NCI-H1930 (cell line): ENCODE measurements at places on chromosomes 2 and 18.
A peak's percentile ranks its signal among the peaks of the same experiment; 100 is the strongest.

GRCh38 chr18:63949068-63949737 lies at the start of gene HMSD:
Gene HMSD (plus strand): TSS chr18:63949301. CDS start chr18:63953456, 4,155 bp downstream.
- peak; percentile 71 for DNase-seq

GRCh38 chr2:86821842-86822241 lies 31.1 kb upstream of the CD8A start:
- no peak for DNase-seq

DNA sequence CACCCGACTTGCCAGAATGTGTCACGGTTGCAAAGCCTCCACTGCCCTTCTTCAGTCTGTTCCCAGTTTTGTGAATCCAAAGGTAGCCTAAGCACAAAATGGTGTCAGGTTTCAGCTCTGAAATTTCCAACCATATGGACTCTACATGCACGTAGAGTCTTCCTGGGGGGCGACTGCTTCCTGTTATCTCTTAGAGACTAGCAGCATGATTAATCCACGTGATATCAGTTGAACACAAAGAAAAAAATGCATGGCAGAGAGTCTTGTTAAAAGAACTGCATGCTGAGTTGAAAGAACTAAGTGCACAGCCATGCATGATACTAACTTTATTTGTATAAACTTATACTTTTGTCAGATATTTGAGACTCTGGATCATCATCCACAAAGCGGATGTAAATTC lies 404.4 kb downstream of the SOCS6 start:
- no peak for DNase-seq

DNA sequence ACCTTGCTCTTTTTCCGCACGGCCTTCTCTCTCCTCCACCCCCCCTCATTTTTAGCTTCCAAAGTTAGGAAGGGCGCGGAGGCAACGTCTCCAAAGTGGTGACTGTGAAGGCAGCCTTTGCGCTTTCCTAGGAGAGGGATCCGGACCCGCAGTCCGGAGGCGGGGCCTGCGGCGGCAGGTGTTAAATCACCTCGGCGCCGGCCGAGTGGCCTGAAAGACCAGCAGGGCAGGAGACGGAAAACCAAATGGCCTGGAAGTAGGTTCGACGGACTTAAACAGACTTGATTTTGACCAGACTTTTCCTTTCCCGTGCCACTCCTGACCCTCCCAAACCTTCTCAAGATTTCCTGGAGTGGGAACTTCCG lies 615 bp downstream of the GORASP2 start:
- no peak for DNase-seq

- no peak for DNase-seq
These were observed 1920.1 kb upstream of the CELF4 start for GRCh38 chr18:39485696-39486095.

- no peak for DNase-seq
These were observed 500.2 kb downstream of the EIPR1 start for GRCh38 chr2:2877427-2877826.

DNA sequence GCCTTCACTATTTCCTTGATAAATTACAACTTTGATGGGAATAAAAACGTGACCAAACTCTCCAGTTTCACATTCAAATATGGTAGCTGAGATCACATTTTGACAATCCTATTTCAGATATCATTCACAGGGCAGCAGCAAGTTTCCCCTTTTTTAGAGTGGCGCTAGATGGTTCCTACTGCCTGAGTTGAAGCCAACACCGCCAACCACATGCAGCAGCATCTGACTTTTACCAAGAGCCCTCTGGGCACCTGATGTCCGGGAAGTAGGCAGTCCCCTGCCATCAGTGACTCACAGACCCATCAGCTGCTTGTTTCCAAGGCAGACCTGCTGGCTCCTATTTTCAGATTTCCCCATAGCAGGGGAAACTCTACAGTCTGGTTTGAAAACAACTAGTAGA lies 4.0 kb upstream of the MREG start:
- no peak for DNase-seq

- peak; percentile 77 for DNase-seq
These were observed at the start of gene GRB14 for GRCh38 chr2:164620873-164621763. Gene GRB14 (minus strand): TSS chr2:164621482. CDS start chr2:164621309, 173 bp downstream.

GRCh38 chr2:157056200-157056676 lies 201.3 kb upstream of the GALNT5 start:
- DNase-seq, result no peak

DNA sequence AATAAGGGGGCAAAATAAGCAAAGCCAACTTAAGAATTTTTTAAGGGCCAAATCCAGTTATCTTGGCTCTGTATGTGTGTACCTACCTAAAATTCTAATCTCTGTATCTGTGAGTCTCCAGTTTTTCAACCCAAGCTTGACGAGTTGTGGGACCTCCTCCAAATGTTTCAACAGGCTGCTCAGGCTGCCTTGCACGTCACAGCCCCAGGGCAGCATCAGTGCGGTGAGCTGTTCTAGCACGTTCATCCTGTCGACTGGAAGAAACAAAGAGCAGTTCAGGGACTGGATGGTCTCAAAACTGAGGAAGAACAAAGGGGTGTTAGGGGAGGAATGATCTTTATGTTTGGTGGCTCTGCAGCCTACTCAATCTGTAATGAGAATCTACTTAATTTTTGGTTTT lies 29.4 kb downstream of the NLRC4 start:
- no peak for DNase-seq

GRCh38 chr2:228048838-228049490 lies 132.5 kb downstream of the SPHKAP start:
- DNase-seq, result peak; percentile 33

DNA sequence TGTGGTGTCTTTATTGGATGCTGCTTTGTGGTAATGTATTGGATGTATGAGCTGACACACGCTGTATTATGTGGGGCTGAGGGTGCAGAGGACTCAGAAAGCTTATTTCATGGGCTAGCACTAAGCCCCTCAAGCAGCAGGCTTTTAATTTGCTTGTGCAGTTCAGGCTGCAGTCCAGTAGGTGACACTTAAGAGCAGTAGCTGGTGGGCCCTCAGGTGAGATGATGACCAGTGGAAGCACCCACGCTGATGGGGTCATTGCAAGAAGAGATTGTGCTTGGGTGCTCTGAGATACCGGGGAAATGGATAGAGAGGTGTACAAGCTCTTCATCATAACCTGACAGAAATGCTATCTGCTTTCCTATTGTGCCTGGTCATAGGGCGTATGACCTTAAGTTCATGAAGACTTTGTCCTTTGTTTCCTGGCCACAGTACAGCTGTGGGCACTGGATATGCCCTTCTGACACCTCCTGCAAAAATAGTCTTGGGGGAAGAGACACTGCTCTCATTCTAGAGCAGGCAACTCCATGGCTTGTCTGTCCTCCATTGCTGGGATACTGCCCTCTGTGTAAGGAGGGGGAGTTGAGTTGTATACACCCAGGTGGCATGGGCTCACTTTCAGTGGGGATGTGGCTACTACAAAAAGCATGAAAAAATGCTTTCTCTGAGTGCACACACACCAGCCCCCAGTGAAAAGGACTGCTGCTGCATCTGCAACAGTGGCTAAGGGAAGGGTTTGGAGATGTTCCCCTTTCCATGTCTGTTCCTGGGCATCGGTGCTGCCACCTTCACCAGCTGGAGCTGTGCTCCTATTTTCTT lies 205.7 kb upstream of the ZSWIM2 start:
- DNase-seq, result no peak

DNA sequence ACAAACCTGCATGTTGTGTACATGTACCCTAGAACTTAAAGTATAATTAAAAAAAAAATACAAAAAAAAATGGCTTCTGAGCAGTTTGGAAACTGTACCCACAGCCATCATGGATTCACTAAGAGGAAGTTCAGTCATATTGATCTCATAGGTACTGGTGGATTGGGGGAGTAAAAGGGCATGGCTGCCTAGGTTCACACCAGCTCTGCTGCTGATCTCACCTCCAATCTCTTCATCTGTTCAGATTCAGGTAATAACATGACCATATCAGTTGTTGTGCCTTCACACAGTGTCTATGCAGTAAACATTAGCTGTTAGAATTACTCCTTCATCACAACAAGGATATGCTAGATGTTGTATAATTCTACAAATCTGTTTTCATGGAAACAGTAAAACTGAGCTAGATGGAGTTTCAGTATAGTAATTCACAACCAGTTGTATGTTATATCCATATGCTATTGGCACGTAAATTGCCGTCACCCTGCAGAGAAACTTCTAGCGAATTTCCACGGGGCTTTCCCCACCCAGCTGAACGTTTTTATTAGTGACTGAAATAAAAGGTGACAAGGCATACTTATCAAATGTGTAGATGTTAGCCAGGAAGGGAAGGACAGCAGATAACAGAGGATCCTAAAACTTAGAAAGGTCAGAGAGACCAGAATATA lies 59.3 kb upstream of the ITM2C start:
- no peak for DNase-seq

- DNase-seq, result no peak
These were observed 178.1 kb downstream of the GCA start for GRCh38 chr2:162521871-162522650.

GRCh38 chr2:177124371-177124770 lies 88.2 kb upstream of the HNRNPA3 start:
- DNase-seq, result no peak

- DNase-seq, result no peak
These were observed 267.4 kb upstream of the NT5C1B start for GRCh38 chr2:18856765-18857164.

DNA sequence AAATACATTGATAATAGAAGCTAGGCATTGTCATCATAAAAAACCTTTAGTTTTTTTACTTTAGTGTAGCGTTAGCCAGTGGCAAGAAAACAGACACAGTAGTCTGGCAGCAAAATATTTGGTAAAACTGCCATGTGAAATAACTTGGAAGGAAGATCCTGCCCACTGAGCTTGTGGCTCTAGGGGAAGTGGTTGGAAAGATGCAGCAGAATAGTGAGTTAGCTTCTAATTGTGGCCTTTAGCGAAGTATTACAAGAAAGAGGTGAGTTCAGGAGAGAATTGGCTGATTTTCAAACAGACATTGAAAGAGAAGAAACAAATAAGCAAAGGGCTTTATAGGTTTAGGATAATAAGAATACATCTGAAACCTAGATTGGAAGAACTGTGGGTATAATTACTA lies 1887.8 kb upstream of the CELF4 start:
- DNase-seq, result no peak

GRCh38 chr18:70870292-70870691 lies 581.4 kb downstream of the SOCS6 start:
- DNase-seq, result no peak

GRCh38 chr2:39464864-39465263 lies 27.8 kb upstream of the MAP4K3 start:
- no peak for DNase-seq

GRCh38 chr18:54984908-54985307 lies 25.6 kb upstream of the CCDC68 start:
- no peak for DNase-seq

DNA sequence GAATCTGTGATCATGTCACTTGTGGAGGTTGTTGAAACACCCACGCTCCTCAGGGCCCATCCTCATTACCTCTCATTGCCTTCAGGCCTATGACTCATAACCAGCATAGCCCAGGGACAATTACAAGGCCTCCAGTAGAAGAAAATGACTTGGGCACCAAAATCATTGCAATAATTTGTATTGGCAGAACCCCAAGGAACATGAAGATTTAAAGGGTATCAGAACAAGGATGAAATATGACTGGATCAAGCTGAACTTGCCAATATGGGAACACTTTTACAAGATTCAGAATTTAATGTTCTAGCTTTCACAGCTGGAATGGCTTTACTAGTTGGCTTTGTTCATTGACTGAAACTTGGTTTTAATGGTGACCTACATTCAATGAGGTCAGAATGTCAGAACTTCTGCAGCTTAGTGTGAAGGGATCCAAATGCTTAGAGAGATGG lies 156.4 kb downstream of the COPS8 start:
- no peak for DNase-seq

DNA sequence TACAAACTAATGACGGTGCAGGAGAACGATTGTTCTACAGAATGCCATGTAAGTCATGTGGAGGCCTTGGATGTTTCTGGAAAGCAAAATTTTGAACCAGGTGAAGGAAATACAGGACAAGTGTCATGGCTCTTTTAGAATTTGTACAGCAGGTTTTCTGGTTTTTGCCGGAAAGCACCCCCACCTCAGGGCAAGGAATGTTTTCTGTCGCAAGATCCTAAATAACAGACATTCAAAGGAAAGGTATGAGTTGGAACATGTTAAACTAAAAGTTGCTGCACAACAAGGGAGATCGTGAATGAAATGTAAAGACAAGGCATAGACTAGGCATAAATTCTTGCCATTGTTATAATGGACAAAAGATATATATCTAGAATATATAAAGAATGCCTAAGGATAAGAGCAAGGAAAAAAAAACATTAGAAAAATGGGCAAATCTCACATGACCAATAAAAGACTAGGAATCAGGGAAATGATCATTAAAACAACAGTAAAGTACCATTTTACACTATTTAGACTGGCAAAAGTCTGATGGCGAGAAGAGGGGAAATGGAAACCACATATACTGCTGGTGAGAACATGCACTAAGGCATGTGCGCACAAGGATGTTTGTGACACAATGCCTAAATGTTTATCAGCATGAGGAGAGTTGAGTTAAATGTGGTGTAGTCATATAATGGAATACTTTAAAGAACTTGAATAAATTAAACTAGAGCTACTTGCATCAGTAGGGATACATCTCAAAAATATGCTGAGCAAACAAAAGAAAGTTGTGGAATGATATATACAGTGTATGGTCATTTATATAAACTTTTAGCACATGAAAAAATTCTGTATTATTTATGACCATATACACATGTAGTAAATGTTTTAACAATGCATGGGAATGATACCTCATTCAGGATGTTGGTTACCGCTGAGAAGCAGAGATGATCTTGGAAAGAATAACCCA lies 127.0 kb downstream of the EML6 start:
- DNase-seq, result no peak

DNA sequence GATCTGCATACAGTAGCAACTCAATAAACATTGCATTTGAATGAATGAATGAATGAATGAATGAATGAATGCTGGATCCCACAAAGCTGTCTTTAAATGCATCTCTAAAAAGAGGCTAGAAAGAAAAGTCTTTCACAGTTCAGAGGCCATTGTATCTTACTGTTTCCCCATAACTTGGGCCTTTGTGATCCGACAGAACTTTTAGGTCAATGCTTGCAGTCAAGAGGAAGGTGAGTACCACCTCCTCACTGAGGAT lies 119.9 kb upstream of the COPS8 start:
- no peak for DNase-seq

DNA sequence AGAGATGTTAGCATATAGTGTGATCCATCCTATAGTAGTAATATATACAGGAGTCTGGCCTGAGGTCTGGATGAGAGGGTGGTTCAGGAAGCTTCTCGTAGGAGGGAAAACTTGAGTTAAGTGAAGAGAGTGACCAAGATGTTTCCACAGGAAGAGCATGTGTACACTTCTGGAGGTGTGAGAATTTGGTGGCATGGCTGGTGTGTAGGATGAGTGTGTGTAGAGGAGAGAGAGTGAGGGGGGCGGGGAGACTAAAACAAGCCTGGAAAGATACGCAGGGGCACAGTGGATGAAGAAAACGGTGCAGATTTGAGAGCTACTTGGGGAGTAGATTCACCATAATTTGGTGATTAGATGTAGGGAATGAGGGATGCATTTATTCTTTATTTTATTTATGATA lies 43.5 kb upstream of the CTLA4 start:
- DNase-seq, result no peak

DNA sequence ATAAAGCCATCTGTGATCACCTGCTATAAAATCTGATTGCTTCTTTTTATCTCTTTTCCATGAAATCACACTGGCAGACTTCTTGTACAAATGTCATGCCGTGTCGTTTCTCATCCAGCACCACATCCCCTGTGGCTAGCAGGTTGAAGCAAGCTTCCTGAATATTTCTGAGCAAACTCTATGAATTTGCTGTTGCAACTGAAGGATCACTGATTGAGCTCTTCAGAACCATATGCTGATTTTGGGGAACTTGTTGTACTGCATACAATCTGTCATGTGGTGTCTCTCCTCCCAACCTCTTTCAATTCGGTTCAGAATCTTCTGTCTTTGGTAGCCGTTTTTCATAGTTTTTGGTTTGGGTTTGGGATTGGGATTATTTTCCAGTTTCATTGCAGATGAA lies 57.7 kb upstream of the RBMS1 start:
- no peak for DNase-seq
